ENCODE measurements at places on chromosomes 3 and 15.

DNA sequence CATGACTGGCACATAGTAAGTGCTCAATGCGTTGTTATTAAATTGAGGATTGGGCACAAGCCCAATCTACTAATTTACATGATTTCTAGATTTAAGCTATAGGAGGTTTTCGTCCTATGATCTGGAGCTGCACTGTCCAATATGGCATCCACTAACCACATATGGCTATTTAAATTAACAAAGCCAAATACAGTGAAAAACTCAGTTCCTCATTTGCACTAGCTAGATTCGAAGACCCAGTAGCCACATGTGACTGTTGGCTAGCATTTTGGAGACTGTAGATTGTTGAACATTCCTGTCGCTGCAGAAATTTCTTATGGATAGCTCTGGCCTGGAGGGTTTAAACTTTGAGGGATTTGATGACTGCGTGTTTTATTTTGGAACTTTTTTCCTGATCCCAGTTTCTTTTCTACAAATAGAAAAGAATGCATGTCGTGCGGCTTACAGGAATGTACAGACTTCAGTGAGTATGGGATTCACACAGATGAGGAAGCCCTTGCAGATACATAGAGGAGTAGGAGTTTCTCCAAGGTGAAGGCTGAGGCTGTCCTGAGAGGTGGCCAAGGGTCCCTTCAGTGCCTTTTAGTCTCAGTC, 82.8 kb downstream of the SLCO3A1 start:
- DNase-seq, result no peak

DNA sequence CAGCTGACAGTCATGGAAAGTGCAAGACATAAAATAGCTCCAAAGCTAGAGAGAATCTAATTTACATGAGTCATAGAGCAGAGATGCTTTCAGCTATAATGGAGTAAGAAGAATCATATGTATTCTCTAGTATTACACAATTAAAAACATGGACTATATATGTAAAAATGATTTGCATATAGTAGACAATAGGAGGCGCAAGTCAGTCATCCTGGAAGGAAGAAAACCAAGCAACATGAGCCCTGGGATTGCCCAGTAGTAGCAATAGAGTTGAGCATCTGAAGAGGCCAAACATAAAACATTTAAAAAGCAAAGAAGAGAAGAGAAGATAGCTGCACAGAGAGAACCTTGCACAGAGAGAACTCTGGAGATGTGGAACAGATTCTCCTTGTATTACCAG, 455.0 kb downstream of the EPHA3 start:
- no peak for DNase-seq

DNA sequence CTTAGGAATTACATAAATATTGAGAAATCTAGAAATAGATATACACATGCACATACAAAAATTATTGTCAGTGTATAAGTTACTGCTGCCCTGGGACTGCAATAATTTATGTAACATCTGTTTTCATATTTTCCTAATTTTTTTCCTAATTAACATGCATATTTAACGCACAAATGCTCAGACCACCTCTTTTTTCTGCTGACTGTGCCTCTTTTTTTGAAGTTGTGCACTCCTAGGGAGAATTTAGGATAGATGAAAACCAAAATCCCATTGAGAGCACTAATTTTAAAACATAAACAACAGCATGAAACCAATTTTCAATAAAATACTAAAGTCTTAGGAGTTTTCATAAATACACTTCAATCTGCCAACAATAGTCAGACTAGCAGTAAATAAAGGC, 154.0 kb downstream of the TBC1D5 start:
- DNase-seq, result no peak

DNA sequence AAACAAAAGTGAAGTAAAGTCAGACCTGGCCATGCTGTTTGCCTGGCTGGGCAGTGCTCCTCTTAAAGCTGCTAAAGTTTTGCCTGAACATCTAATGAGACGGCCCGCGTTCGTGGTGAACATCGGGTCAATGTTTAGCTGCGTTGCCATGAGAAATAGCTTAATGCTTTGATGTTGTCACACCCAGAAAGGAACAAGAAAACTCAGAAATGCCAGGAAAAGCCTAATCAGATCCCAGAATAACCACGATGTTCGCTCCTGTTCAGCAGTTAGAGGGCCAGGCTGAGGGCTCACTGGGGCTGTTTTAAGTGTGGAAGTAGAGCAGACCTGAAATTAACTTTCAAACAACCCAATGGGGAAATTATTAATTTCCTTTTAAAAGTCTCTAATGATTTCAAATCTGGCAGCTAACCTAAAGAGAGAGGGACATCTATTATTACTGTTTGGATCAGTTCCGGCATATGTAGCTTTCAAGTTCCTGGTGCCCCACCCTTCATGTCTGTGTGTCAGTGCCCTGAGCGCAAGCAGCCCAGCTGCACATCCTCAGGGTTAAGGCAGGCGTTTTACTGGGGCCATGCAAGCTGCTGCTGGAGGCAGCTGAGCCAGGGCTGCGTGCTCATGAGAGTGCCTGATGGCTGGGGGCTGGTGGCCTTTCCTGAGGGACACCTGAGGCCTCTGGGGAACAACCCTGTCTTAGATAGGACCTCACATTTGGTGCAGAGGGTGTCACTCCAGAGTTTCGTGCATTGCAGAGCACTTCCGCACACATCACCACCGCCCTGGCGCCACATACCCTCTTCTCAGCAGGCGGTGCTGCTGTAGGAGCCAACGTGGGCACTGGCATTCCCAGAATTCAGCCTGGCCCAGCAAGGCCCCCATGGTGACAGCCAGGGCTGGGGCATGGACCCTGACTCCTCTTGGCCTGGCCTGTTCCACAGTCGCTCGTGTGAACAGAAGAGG, 76.6 kb downstream of the LRRK1 start:
- DNase-seq, result no peak

DNA sequence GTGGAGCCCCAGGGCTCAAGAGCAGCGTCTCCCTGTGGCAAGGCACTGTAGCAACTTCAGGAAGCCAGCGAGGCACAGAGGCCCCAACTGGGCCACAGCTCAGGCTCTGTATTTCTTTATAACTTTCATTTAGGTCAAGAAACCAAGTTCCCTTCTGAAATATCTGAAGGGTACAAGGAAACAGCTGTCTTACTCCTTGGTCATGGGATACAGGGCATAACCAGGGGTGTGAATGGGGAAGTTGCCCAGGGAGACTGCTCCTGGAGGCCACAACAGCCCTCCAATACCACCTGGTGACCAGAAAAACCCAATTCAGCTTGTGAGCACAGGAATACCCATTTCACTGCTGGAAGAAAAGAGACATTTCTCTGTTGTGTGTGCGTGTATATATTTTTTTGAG, 13.3 kb upstream of the SPTBN5 start:
- DNase-seq, result no peak

DNA sequence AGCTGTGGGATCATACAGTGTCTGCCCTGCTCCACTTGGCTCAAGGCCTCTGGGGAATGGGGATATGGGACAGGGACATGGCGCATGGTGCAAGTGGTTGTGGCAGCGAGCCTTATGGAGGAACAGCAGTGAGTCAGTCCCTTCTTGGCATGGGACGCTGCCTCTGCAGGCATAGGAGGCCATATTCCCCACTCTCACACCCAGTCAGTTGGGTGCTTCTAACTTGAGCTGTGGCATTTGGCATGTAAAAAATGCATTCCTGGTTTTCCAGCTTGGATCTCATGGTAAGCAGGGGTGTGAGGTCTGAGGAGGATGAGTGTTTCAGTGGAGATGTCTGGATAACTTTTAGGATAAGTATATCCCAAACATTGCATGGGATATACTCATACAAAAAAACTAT, 31.6 kb upstream of the UBE2Q2 start:
- DNase-seq, result no peak

DNA sequence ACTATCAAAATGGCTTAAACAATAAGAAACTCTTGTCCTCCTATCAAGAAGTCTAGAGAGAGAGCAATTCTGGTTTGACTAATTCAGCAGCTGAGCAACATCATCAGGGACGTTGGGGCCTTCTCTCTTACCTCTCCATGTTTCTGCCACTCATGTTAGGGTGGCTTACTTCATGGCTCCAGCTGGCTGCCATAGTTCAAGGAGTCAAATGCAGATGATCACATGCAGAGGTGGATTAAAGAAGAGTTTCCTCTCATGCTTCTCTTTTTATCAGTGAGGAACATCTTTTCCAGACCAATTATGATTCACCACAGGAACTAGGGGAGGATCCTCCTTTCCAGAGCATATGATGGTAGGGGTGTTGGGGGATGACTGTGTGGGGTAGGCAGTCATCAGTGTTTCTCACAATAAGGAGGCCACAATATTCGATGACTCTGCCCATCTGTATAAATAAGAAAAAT, 45.5 kb downstream of the NEK11 start:
- DNase-seq, result no peak

DNA sequence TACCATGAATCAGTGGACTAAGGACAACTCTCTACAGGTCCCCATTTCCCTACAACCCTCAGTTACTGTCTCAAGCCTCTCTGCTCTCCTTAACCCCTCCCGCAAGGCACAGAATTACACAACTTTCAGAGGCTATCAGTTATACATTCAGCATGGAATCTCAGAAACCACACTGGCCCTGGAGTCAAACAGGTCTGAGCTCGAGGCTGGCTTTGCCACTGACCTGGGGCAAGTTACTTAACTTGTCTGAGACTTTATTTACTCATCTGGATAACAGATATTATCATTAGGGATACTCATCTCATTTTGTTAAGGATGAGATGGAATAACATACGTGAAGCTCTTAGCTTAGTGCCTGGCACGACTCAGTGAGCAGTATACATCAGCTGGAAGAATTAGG, 95.2 kb downstream of the WDR76 start:
- DNase-seq, result no peak

GRCh38 chr3:190059242-190059590, 61.5 kb downstream of the P3H2 start:
- DNase-seq, result no peak

- DNase-seq, result no peak
Observed at GRCh38 chr15:76968306-76968705, 26.6 kb upstream of the PSTPIP1 start.

DNA sequence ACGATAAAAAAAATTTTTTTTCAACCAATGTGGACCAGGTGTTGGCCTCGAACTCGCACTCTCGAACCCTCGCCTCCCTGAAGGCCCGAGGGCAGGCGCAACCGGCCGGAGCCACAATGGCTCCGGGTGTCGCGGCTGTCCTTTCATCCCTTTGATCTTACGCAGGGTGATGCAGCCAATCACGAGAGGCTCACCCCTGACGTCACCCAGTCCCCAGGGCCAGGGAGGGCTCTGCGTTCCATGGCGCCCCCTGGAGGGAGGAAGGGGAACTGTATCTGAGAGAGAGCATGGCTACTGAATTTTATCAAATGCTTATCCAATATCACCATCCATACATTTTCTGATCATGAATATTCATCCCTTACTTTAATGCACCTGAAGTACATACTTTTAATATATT, 15.4 kb upstream of the GMNC start:
- DNase-seq, result peak; percentile 15

- DNase-seq, result peak; percentile 84
Observed at GRCh38 chr3:20039765-20040547, at the start of gene KAT2B. Gene KAT2B (plus strand): TSS chr3:20040446. CDS start chr3:20040478, 32 bp downstream.

- DNase-seq, result no peak
Observed at GRCh38 chr3:115254492-115255196, 107.6 kb upstream of the ZBTB20 start.

- no peak for DNase-seq
Observed at GRCh38 chr15:40936709-40937666, 7.8 kb downstream of the DLL4 start.

DNA sequence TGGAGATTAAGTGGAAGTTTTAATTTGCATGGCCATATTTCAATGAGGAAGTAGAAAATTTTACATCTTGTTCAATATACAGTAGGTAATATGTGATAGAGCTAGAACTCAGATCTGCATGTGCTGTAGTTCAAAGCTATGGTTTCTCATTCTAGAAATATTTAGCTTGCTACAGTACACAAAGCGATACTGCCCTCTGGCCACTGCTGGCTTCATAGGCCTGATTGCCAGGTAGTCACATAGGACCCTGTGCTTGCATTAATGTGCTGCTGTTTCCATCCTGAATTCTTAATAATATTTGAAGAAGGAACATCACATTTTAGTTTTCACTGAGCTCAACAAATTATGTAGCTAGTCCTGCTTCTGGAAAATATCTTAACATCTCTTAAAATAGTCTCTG, 87.0 kb downstream of the PLSCR2 start:
- DNase-seq, result no peak

DNA sequence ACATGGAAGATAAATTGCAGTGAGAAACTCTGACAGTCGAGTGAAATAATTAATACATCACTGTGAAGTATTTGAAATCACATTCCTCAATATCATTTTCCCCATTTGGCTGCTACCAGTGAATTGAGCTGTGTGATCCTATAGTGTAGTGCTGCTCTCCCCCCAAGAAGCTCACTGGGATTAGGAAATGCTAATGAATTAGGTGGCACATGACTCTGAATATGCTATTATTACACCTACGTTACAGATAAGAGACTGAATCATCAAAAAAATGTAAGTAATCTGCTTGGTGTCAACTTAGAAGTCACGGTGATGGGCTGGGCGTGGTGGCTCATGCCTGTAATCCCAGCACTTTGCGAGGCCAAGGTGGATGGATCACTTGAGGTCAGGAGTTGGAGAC, 34.7 kb upstream of the SYNM start:
- DNase-seq, result no peak

GRCh38 chr3:66931291-66931690, 66.8 kb upstream of the KBTBD8 start:
- no peak for DNase-seq

DNA sequence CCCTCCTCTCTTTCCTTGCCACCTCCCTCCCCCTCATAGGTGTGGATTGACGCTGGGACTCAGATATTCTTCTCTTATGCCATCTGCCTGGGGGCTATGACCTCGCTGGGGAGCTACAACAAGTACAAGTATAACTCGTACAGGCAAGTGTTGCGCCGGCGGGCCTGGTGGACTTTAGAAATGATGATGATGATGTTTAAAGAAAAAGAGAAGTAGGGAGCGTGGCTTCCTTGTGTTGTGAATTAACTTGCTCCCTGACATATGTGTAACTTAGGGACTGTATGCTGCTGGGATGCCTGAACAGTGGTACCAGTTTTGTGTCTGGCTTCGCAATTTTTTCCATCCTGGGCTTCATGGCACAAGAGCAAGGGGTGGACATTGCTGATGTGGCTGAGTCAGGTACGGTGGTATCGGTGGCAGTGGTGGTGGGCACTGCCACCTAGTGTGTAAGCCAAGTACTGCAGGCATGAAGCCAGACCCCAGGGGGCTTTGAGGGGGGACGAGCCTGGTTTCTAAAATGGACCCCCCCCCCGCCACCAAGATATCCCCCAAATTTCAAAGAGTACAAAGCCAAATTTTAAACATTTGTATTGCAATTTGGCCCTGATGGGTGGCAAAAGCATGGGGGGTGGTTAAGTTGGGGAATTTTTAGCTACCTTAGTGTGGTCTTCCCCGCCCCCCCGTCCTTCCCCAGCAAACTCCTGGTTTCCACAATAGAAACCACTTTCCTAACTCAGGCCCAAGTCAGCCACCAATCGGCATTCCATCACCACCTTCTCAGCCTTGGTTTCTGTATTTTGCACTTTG, 65.6 kb downstream of the SLC6A6 start:
- peak; percentile 35 for DNase-seq

GRCh38 chr3:59609657-59610348, 560.0 kb upstream of the CFAP20DC start:
- no peak for DNase-seq

Measured in activated CD4-positive, alpha-beta T cell treated with anti-CD3 and anti-CD28 coated beads, Interleukin-2, amount 50 U/mL, for 48 hours (primary cell).